Activated T-helper 17 cell treated with anti-CD3 and anti-CD28 coated beads, Interleukin-2, amount 50 U/mL, for 72 hours (primary cell): ENCODE measurements at places on chromosomes 3 and 15. TPM values are rescaled to one million over a fixed set of nuclear protein-coding genes. Genes with fewer than 3 reads are reported as not detected.

GRCh38 chr15:58487724-58488120 lies 55.9 kb downstream of the LIPC start:
- no peak overlapping the region for H3K4me3 ChIP-seq
- no peak for ATAC-seq
- peaks cover 33% of the 10 kb centered on the region for H3K4me1 ChIP-seq

- no peak for ATAC-seq
- H3K4me3 ChIP-seq, result no peak overlapping the region
- H3K36me3 ChIP-seq, result peaks cover 21% of the 10 kb centered on the region
- H3K27me3 ChIP-seq, result no peaks in the 10 kb centered on the region
These were observed 26.8 kb downstream of the FNDC3B start for GRCh38 chr3:172065967-172066762.

- no peaks in the 10 kb centered on the region for H3K4me1 ChIP-seq
- no peak overlapping the region for H3K27ac ChIP-seq
- peaks cover 44% of the 10 kb centered on the region for H3K27me3 ChIP-seq
- no peaks in the 10 kb centered on the region for H3K36me3 ChIP-seq
- no peak for ATAC-seq
These were observed 5.8 kb upstream of the RYR3 start for GRCh38 chr15:33304924-33305323.

- H3K4me1 ChIP-seq, result peaks cover 4% of the 10 kb centered on the region
- H3K4me3 ChIP-seq, result no peak overlapping the region
- no peak overlapping the region for H3K27ac ChIP-seq
- H3K27me3 ChIP-seq, result no peaks in the 10 kb centered on the region
- no peaks in the 10 kb centered on the region for H3K36me3 ChIP-seq
These were observed 5.9 kb downstream of the DPH6 start for GRCh38 chr15:35540021-35540420.

- H3K36me3 ChIP-seq, result no peaks in the 10 kb centered on the region
- no peak for ATAC-seq
- H3K27ac ChIP-seq, result no peak overlapping the region
- no peaks in the 10 kb centered on the region for H3K4me1 ChIP-seq
These were observed 407.9 kb upstream of the ATP11B start for GRCh38 chr3:182385356-182385755.

DNA sequence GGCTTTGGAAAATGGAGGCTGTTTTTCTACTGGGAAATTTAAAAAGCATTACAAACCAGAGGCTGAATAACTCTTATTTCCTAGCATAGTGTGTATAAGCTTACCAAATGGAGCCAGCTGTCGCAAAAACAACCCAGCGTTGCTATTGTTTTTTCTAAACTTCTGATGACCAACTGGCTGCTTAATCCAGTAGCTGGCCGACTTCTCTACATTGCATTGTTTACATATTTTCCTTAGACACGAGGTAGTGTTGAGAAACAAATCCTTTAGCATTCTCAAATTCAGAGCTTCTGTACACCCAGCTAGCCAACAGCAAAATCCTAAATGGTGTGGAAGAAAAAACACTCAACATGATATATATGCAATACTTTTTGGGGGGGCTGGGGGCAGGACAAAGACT lies 161.0 kb upstream of the ADAMTS9 start:
- no peak for ATAC-seq
- H3K36me3 ChIP-seq, result no peaks in the 10 kb centered on the region
- H3K4me1 ChIP-seq, result no peaks in the 10 kb centered on the region
- no peak overlapping the region for H3K4me3 ChIP-seq
- no peak overlapping the region for H3K27ac ChIP-seq

DNA sequence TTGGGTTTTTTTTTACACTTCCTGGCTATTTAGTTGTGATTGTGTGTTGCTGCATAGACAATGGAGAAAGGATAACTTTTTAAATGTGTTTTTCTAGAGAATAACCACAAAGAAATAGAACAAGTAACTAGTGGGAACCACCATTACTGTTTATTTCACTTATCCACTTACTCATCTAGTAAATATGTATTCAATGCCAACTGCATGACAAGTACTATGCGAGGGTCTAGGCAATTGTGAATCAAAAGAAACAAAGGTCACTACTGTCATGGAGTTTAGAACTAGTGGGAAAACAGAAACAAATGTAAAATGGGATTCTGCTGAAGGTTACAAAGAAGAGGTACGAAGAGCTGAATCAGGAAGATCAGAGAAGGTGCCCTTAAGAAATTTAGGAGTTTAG lies 600.9 kb upstream of the ROBO2 start:
- H3K4me1 ChIP-seq, result no peaks in the 10 kb centered on the region
- H3K27me3 ChIP-seq, result no peaks in the 10 kb centered on the region
- no peak for ATAC-seq
- H3K4me3 ChIP-seq, result no peak overlapping the region
- no peak overlapping the region for H3K27ac ChIP-seq

Gene AGBL1
- 0.19 TPM for total RNA-seq

DNA sequence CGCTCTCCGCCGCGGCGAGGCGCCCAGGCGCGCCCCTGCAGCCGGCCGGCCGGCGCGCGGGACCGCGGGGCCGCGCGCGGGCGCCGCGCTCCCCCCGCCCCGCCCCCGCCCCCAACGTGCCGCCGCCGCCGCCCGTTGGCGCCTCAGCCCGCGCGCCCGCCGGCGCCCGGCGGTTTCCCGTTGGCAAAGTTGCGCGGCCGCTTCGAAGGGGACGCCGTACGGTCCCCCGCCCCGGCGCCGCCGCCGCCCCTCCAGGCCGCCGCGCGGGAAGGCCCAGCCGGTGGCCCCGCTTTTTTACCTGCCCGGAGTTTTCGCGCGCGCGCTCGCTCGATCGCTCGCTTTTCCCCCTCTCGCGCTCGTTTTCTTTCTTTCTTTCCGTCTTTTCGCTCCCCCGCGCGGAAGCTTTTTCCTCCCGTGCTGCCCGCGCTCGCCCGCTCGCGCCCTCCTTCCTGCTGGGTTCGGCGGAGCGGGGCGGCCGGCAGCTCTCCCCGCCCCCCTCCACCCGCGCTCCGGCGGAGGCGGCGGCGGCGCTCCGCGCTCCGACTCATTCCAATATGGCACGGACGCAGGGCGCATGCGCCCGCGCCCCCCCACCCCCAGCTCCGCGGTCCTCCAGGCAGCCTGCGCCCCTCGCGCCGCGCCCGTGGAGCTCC lies at the start of gene SFMBT1:
TSS of gene SFMBT1 (minus strand) at position 556 of the 653 bp plus-strand sequence. CDS start 76,945 bp downstream, outside the sequence.
- H3K36me3 ChIP-seq, result peaks cover 14% of the 10 kb centered on the region
- H3K27ac ChIP-seq, result peak within 1 kb of the TSS; percentile 98
- H3K4me1 ChIP-seq, result peaks cover 37% of the 10 kb centered on the region
- peak; percentile 65 for ATAC-seq

DNA sequence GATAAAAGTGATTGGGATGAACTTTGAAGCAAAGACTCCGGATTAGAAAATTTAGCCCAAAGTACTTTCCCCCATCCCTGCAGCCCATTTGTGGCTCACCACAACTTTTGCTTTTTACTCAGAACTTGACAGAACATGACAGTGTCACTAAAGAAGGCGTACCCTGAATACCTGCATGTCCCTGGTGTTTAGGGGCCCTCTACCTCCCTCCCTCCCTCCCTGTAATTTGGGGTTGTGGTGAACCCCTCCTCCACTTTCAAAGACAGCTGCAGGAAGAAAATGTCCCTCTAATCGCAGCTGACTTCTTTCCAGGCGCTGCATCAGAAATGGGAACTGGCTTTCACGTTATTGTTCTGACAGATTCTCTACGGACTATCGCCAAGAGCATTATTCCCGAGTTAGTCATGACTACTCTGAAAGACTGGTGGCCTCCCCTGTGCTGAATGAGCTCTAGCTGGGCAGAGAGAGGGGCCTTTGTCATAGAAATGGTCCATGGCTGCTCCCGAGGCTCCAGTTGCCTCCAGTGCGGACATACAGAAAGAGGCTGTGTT lies 93.2 kb upstream of the ARHGEF3 start:
- no peak overlapping the region for H3K27ac ChIP-seq
- H3K4me1 ChIP-seq, result peaks cover 20% of the 10 kb centered on the region
- no peaks in the 10 kb centered on the region for H3K36me3 ChIP-seq

- H3K27ac ChIP-seq, result peak overlapping the region; percentile 58
- no peak overlapping the region for H3K4me3 ChIP-seq
- H3K36me3 ChIP-seq, result peaks cover 95% of the 10 kb centered on the region
- H3K4me1 ChIP-seq, result peaks cover 12% of the 10 kb centered on the region
- ATAC-seq, result peak; percentile 43
- no peaks in the 10 kb centered on the region for H3K27me3 ChIP-seq
These were observed 87.9 kb downstream of the STT3B start for GRCh38 chr3:31620656-31621055.

DNA sequence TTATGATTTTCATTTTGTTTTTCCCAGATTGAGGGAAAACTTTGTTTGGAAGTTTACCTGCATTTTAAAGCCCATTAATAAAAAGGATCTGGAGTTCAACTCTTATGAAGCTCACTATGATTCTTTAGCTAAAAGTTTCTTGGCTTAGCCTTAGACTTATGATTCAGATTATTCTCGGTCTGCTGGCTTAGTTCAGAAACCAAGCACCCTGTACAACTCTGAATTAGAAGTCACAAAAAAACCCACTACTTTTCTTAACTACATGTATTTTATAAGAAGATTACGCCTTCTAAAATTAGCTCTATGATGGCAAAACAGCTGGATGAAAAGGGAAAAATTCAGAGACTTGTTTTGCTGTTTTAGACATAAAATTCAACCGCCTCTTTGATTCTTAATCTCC lies 14.3 kb upstream of the DENND4A start:
- no peaks in the 10 kb centered on the region for H3K27me3 ChIP-seq
- H3K4me1 ChIP-seq, result peaks cover 4% of the 10 kb centered on the region
- ATAC-seq, result no peak
- no peaks in the 10 kb centered on the region for H3K36me3 ChIP-seq

DNA sequence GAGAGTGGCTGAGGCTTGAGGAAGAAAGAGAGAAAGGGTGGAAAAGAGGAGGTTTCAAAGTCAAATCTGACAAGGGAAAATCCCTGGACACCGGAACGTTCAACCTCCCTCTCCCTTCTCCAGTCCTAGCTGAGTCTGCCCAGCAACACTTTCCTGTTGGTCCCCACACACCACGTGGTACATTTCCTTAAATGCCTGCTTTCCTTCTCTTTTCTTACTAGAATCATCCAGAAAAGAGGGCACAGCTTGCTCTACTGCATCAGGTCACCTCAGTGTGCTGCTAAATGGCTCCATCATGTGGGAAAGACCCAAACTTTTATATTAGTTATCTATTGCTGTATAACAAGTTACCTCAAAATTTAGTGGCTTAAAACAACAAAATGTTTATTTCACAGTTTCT lies 181.2 kb downstream of the NECTIN3 start:
- H3K27me3 ChIP-seq, result no peaks in the 10 kb centered on the region
- no peak overlapping the region for H3K27ac ChIP-seq
- H3K4me3 ChIP-seq, result no peak overlapping the region
- peaks cover 3% of the 10 kb centered on the region for H3K4me1 ChIP-seq
- H3K36me3 ChIP-seq, result no peaks in the 10 kb centered on the region

- no peak overlapping the region for H3K4me3 ChIP-seq
- ATAC-seq, result no peak
- no peaks in the 10 kb centered on the region for H3K4me1 ChIP-seq
- H3K36me3 ChIP-seq, result no peaks in the 10 kb centered on the region
These were observed 356.6 kb downstream of the VGLL3 start for GRCh38 chr3:86634361-86634760.

Gene ZNF774
- 0.69 TPM for total RNA-seq

DNA sequence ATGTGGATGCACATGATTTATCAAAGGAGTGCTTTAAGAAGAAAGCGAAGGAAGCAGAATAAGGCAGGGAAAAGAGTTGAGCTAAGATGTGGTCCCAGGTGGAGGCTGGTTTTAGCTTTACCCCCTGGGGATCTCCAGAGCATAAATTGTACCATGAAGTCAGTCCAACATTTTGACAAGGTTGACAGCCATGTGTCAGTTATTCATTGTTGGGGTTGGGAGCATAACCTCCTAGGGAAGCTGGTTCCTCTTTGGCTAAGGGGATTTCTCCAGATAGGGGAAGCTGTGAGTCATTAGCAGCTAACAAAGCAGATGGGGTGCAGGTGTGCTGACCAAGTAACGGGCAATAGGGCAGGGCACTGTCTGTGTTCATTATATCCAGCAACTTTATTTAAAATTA lies 123.7 kb upstream of the IGSF10 start:
- H3K4me3 ChIP-seq, result no peak overlapping the region
- H3K4me1 ChIP-seq, result no peaks in the 10 kb centered on the region
- peaks cover 1% of the 10 kb centered on the region for H3K27me3 ChIP-seq
- H3K36me3 ChIP-seq, result no peaks in the 10 kb centered on the region
- H3K27ac ChIP-seq, result no peak overlapping the region

- H3K27me3 ChIP-seq, result peaks cover 18% of the 10 kb centered on the region
- H3K27ac ChIP-seq, result no peak overlapping the region
- H3K4me1 ChIP-seq, result no peaks in the 10 kb centered on the region
- no peak for ATAC-seq
- no peak overlapping the region for H3K4me3 ChIP-seq
These were observed 25.7 kb downstream of the INSYN1 start for GRCh38 chr15:73727330-73727976.

DNA sequence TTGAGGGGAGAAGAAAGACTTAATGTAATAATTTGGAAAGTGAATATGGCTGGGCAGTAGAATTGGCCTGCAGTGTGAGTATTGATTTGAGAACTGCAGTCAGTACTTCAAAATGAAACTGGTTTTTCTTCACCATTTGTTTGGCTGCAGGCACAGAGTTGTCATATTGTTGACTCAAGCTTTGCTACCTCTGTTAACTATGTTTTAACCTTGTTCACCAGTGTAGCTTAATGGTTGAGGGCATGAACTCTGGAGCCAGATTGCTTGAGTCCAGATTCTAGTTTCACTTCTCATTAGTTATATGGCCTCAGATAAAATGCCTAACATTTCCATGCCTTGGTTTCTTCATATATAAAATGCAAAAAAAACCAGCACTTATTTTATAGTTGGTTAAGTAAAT lies 64.1 kb downstream of the CFAP44 start:
- no peaks in the 10 kb centered on the region for H3K27me3 ChIP-seq
- no peaks in the 10 kb centered on the region for H3K4me1 ChIP-seq

DNA sequence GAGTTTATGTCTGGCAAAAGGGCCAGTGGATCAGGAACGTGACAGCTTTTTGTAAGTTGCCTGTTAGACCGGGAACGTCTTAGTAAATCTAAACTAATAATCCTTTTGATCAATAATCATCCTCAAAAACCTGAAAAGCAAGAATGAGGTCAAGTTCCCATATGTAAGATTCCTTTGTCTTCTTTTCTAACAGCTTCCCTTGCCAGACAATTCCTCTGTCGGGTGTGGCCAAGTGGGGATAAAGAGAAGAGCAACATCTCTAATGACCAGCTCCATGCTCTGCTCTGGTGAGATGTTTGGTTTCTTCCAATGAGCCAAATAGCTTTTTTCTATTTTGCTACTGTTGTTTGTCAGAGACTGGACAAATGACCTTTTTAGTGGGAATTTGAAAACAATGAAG lies 19.8 kb downstream of the FANCD2OS start:
- ATAC-seq, result no peak
- H3K27ac ChIP-seq, result no peak overlapping the region
- H3K4me3 ChIP-seq, result no peak overlapping the region

GRCh38 chr3:50160561-50160983 lies 5.4 kb downstream of the SEMA3F start:
- no peak overlapping the region for H3K4me3 ChIP-seq
- no peak overlapping the region for H3K27ac ChIP-seq
- no peaks in the 10 kb centered on the region for H3K4me1 ChIP-seq
- peaks cover 15% of the 10 kb centered on the region for H3K27me3 ChIP-seq

Gene GAP43
- not detected for total RNA-seq

- H3K36me3 ChIP-seq, result no peaks in the 10 kb centered on the region
- no peak for ATAC-seq
- H3K4me3 ChIP-seq, result no peak overlapping the region
- no peak overlapping the region for H3K27ac ChIP-seq
These were observed 831 bp upstream of the ROBO2 start for GRCh38 chr3:77038930-77039605.
